C1 segment of cervical spinal cord (tissue), 14 donors: ENCODE measurements at places on chromosomes 4 and X.

GRCh38 chr4:3229328-3229727 lies 19.6 kb upstream of the MSANTD1 start:
- DNase-seq: no peak

DNA sequence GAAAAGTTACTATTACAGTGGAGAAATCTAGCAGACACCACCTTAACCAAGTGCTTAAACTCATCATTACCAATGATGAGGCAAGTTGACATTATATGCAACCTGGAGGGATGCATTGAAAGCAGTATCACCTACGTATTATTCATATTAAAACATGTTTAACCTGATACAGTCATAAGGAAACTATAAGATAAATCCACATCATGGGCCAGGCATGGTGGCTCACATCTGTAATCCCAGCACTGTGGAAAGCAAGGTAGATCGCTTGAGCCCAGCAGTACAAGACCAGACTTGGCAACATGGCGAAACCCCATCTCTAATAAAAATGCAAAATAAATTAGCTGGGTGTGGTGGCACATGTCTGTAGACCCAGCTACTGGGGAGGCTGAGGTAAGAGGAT lies 22.3 kb upstream of the INTU start:
- DNase-seq: no peak

DNA sequence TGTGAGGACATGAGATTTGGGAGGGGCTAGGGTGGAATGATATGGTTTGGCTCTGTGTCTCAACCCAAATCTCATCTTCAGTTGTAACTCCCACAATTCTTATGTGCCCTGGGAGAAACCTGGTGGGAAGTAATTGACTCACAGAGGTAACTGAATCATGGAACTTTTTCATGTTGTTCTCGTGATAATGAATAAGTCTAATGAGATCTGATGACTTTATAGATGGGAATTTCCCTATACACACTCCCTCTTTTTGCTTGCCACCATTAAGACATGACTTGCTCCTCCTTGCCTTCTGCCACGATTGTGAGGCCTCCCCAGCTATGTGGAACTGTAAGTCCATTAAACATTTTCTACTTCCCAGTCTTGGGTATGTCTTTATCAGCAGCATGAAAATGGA lies 253.2 kb upstream of the GK2 start:
- no peak for DNase-seq

GRCh38 chr4:94469221-94469784 lies 17.6 kb downstream of the PDLIM5 start:
- no peak for DNase-seq

GRCh38 chrX:24131476-24131875 lies 18.1 kb upstream of the ZFX start:
- DNase-seq: no peak
